SJCRH30 (cell line): ENCODE measurements at places on chromosomes 16 and 17.
A peak's percentile ranks its signal among the peaks of the same experiment; 100 is the strongest.

DNA sequence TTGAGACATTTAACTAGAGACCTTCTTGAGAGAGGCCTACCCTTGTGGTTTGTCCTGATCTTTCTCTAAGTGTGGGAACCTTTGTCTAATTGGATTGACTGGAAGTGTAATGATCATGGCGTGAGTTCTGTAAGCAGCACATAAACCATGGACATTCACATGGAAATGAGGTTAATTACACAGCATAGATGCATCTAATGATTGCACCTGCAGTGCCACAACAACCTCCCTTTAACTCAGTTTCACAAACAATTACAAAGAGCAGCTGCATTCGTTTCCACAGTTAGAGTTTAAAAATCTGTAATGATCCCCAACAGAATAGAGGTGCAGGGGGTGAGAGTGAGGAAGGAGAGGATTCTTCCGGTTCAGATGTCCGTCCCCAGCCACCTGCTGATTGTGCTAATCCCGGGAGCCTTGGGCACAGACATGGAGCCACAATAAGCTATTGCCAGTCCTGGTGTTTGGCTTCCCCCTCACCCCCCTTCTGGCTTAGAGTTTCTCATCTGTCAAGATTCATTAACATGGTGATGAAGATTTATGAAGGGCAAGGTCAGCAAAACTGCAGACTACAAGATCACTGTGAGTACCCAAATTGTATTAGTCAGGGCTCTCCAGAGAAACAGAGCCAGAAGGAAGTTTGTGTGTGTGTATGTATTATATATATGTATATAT lies 659.2 kb upstream of the SOX9 start:
- DNase-seq: no peak

- no peak for DNase-seq
These were observed 1024.7 kb upstream of the GOT2 start for GRCh38 chr16:59758848-59759247.

GRCh38 chr17:71184716-71185115 lies 936.1 kb upstream of the SOX9 start:
- no peak for DNase-seq

GRCh38 chr17:40110026-40110845 lies 9.8 kb upstream of the NR1D1 start:
- DNase-seq: no peak

DNA sequence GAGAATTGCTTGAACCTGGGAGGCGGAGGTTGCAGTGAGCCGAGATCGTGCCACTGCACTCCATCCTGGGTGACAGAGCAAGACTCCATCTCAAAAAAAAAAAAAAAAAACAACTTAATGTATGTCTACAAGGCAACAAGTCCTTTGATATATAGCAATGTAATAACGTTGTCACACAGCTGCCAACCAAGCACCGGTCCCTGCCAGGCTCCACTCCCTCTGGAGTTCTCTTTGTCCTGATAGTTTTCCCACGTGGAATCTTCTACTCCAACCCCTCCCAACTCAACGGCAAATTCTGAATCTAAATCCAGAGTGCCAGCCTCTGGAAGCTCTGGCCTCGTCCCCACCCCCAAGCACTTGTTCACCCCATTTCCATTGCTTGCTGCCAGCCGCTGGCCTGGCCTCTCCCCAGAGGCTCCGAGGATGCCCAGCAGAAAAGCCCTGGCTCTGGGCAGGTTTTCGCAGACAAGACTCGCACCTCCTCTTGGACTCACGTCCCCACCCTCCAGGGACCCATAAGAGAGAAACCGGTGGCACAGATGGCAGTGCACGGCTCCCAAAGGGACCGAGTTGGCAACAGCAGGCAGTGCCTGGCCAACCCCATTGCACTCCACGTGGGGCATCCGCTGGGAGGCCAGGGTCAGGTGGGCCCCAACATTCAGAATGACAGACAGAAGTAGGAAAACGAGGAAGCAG lies 15.9 kb upstream of the CBX2 start:
- DNase-seq: no peak

DNA sequence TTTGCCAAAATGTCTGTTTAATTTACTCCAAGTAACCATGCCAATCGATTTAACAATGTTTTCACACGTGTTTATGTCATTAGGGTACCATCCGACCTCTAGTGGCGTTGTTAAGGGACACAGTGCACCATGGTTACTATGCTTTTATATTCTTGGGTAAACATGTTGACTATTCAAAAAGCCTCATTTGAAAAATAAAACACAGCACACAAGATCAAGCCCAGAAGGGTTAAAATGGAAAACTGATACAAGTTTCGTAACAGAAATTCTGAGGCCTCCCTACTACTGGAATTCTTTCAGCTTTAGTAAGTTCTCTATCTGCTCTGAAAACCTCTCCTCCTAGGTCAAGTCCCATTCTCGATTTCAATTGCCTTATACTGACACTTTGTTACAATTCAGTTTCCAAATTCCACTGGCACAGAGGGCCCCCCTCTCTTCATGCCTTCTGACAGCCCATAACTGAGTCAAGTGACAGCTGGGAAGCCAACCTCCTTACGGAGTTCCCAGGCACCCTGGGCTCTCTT lies 2.1 kb downstream of the CFAP20 start:
- no peak for DNase-seq

DNA sequence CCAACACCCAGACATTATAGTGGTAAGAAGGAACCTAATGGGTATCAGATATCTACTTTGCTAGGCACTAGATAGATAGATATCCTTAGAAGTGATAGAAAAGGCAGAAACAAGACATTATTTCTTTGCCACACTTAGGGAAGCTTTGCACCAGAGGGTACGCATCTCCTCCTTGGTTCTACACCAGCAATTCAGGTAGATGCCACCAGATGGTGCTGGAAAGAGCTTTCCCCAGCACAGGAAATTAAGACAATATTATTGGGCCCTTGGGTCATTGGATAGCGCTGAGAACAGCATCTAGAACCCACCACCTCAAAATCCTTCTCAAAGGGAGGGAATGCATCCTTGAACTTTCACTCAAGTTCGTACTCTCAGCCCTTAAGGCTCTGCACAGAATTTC lies 173.8 kb upstream of the CCL2 start:
- DNase-seq: peak; percentile 24

DNA sequence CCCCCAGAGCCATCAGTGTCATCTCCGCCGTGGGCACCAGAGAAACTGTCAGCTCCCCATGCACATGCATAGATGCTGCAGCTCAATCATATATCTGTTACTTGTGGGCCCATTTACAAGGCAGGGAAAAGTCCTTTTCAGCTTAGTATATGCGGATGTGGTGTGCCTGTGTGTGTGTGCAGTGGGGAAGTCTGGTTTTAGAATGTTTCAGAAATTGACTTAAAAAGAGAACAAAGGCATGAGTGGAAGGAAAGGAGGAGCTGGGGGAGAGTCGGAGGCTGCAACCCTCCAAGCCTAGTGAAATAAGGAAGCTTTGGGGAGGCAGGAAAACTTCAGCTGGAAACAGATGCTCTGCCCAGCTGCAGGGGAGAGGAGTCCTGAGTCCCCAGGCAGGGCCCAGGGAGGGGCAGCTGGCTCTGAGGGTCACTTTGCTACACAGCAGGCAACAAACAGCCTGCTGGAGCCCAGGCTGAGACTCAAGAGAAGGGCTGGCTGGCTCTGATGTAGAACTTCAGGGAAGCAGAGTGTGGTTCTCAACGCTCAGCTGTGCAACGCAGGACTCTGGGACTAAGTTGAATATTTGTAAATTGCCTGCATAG lies 11.1 kb upstream of the CD300LD start:
- no peak for DNase-seq

DNA sequence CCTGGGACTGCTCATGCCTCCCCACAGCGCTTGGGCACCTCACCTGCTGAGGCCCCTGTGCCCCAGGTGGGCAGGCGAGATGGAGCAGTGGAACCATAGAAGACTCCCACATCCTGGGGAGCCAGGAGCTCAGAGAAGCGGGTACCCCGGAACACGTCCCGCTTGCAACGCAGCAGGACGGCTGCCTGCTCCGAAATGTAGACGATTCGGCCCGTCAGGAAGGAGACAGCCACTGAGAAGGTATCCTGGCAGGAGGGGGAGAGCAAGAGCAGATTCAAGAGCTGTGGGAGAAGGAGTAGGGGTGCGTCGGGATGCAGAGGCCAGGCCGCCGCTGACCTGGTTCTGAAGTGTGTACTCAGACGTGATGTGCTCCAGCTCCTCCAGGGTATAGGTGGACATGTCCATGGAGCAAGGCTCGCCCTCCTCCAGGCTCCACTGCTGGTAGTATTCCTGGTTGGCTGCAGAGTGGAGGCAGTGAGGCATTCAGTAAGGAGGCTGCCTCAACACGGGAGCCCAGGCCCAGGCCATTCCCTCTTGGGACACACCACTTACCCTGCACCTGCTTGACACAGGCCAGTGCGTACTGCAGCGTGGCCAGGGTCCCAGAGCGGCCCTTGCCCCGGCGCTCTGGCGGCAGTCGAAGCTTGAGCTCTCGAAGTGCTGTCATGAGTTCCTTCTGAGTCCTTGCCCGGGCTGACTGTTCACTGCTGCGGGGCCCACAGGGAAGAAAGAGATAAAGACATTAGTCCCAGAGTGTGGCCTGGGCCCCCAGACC lies 2.6 kb downstream of the PER1 start:
- DNase-seq: no peak

DNA sequence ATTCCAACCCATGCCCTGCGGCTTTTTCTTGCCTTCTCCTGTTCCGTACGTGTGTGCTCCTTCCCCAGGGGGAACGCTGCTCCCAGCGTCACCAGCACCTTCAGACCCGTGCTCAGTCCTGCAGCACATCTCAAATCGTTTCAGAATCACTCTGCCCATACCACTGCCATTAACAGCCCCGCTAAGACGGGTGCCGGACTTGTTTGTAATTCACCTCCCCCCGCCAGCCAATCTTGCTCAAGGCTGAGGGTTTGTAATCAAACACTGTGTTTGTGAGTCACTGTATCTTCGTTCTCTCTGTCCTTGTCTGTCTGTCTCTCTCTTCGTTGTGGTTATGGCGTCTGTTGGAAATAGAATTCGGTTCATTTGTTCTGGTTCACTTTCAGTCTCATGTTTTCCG lies 17.3 kb downstream of the CARD14 start:
- DNase-seq: no peak

DNA sequence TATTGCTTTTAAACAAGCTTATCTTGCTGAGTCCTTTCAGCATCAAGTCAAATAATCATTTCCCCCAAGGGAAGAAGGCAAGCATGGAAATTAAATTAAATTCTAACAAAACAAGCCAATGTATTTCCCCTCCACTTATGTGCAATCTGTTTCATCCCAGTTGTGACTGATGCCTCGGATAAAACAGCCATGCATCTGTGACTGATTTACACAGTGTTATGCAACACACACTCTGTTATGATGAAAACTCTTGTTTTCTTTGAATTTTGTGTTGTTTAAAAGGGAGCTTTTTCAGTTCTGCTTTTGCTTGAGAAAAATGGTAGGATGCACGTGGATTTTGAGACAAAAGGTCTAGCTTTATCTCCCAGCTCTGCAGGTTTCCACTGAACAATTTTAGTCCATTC lies 32.6 kb downstream of the TMEM100 start:
- peak; percentile 48 for DNase-seq

DNA sequence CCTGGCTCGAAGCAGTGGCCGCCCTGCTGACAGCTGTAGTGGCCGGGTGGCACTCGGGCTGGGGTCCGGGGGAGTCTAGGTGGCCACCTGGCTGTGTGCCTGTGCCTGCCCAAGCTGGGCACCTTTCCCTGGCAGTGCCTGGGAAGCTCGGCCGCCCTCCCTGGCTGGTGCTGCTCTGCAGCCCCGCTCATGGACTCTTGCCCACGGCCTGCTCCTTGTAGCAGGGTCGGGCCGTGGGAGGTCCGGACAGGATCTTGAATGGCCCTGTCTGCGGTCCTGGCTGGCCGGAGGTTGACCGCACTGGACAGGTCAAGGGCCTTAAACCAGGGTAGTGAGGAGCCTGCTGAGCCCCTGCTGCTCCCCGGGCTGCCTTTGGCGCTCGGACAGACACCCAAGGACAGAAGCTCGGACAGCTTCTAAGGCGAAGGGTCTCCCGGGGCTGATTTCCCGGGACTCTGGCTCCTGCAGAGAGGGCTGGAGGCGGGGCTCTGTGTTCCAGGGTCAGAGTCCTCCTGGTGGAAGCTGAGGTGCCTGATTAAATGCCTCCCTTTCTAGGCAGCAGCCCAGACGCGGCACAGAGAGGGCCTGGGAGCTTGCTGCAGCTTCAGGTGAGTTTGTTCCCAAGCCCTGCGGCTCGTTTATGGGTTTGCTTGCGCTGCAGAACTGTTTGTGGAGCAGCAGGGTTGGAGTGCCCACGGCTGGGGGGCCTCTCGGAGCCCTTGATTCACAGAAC lies 6.0 kb downstream of the CAPN15 start:
- DNase-seq: peak; percentile 43

DNA sequence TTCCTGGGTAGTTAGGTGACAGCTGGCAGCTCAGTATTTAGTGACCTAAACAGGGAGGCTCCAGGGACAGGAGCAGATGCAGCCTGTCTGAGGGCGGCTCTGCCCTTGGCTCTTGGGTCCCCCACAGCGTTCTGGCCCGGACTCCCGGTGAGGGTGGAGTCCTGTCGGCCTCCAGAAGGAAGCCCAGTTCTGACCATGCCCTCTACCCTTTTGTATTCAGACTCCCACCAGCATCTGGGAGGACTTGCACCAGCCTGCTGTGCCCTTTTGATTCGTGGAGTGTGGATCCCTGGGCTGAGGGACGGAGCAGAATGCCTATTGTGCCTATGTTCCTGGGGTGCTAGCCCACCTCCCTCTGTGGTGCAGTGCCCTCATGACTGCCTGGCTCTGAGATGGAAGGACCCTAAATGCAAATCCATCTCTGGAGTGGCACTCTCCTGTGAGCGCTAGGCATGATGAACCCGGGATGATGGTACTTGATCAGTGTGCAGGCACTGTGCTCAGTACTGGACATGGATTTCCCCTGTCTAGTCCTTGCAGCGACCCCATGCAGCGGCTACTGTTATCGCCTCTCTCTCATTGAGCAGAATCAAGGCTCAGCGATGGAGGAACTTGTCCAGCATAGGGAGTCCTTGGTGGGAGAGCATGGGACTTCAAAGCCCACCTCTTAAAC lies 123.1 kb downstream of the SNX29 start:
- DNase-seq: no peak

GRCh38 chr17:70091005-70091568 lies 16.1 kb downstream of the KCNJ16 start:
- no peak for DNase-seq

DNA sequence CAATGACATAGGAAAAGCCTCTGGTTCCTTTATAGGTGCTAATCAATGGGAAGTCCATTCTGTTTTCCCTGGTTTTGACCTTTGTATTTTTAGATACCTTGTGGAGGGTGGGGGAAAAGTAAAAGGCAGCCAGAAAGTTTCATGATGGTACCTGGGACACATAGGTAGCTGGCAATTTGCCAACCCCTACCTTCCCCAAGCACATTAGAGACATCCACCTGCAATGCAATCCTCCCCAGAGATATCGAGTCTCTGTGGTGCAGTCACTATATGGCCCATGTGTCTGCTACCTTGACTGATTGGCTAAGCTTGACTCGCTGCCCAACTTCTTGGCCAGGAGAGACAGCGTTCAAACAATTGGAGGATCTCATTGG lies 86.4 kb downstream of the IRX3 start:
- no peak for DNase-seq

- DNase-seq: no peak
These were observed 4.1 kb downstream of the CISD3 start for GRCh38 chr17:38733982-38734973.
